Suppressor macrophage treated with lipopolysaccharide for 1 hour (primary cell): ENCODE measurements at places on chromosomes 13 and 19.

DNA sequence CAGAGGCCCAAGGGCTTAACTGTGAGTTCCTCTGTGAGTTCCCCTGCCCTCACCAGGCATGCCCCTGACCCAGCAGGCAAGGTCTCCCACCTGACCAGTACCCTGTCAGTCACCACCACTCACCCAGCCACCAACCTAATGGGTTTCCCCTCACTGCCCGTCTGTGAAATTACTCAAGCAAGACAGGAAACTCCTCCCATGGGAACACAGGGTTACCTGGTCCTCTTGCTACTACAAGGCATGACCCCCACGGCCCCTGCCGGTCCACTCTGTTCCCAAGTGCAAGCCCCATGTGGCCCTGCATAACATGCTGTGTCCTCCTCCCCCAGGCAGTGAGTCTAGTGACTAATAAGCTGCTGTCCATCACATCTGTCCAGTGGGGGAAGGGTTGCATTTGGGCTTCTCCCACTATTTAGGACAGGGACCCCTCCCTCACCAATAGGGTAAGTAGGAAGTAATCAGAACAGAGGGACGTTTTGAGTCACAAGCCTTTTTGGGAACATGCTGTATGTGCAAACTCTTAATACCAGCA lies 8.0 kb upstream of the DHRS12 start:
- DNase-seq, result peak; percentile 65

GRCh38 chr19:13691569-13692435 lies 72.5 kb upstream of the MRI1 start:
- DNase-seq, result no peak

DNA sequence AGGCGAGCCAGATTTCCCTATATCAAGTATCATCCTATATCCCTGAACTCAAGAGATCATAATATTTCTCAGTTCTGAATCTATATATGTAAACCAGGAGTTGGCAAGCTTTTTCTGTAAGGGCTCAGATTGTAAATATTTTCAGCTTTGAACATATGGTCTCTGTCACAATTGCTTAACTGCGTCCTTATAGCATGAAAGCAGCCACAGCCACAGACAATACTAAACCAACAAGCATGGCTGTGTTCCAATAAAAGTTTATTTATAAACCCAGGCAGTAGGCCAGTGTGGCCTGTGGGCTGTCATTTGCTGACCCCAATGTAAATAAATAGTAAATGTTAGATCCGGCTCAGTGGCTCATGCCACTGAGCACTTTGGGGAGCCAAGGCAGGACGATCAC lies 12.2 kb upstream of the MYH14 start:
- no peak for DNase-seq

DNA sequence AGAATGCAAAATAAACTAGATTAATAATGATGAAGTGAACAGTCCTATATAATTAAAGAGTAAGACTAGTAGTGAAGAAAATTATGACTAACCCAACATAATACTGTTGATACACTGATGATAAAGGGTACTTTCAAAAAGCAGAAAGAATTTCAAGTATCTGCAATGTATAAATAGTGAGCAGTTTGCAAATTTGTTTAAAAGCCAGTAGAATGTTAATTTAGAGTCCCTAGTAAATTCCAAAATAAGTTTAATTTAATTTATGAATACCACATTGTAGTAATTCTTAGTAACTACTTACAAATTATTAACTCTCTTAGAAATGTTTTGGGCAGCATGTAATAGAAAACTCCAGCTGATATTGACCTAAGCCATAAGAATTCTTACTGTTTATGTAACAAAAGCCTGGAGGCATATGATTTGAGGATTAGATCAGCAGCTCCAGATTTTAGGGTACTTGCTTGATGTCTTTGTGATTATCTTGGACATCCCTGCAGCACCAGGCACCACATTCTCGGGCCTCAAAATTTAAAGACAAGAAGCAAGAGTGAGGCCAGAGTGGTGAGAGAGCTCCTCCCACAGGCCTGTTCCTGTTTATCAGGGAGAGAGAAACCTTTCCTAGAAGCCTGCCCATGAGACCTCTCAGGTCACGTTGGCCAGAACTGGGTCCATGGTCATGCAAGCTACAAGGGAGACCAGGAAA lies 67.6 kb upstream of the TDRD3 start:
- peak; percentile 22 for DNase-seq

DNA sequence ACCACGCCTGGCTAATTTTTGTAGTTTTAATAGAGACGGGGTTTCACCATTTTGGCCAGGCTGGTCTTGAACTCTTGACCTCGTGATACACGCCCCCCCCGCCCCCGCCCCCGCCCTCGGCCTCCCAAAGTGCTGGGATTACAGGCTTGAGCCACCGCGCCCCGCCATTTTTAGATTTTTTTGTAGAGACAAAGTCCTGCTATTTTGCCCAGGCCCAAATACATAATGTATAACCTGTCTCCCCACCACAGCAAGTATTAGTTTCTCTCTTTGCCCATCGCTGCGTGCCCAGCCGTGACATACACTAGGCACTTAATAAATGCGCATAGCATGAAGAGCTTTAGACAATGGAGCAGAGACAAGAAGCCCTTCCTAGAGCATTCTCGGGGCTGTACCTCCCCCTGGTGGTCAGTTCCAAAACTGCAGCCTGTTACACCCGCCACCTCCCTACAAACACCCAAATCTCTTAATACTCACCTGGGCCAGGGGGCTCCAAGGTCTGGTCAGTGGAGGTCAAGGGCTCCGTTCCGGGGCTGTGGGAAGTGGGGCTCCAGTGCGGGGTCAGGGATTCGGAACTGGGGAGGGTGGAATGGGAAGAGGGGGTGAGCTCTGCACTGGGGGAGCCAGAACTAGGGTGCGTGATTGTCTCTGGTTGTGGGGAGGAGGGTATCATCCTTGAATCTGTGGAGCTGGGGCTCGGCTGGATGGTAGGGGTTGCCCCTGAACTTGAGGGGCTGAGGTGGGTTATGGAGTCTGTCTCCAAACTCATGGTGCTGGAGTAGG lies 22.5 kb downstream of the IQCN start:
- DNase-seq, result peak; percentile 83

GRCh38 chr13:47184321-47184720 lies 287.5 kb upstream of the HTR2A start:
- no peak for DNase-seq

DNA sequence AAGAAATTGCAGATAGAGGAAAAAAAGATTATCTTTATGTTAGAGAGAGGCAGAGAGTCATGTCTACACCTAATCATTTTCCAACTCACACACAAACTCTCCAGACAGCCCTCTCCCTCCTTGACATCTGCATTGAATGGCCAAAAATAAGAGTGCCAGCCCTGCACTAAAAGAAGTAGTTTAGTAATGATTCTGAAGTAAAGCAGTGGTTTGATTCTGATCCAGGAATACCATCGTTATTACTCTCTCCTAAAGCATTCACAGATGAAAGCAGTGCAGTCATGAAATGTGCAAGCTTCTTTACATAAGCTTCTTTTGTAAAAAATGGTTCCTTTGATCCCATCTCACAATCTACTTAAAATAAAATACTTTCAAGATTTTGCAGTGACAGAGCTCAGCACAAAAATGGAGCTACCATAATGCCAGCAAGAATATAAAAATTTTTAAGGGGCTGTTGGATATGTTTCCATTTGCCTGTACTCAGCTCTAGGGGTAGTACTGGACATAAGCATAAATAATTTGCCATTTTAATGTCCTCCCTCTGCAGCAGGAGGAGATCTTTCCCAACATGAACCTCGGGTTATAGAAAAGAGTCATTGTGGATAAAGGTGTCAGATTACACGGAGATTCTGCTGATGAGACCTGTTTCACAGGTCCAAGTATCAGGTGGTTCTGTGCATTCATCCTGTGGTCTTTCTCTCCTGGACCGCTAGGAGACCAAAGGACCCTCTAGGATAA lies 406.3 kb downstream of the DCT start:
- DNase-seq, result no peak

DNA sequence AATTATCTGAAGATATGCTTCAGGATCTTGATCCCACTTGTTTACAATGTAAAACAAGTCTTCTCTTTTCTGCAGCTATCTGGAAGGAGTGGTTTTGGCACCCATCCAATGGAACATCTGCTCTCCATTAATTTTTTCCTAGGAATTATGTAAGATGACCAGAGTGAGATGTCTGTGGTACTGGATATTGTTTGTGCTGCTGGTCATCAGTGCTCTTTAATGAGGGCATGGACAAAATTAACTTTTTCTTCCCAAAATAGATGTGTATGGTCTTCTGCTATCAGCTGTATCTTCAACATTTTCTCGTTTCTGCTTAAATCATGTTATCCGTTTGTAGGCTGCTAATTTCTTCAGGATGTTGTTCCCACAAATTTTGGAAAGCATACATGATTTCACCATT lies 415.4 kb upstream of the KLHL1 start:
- no peak for DNase-seq

DNA sequence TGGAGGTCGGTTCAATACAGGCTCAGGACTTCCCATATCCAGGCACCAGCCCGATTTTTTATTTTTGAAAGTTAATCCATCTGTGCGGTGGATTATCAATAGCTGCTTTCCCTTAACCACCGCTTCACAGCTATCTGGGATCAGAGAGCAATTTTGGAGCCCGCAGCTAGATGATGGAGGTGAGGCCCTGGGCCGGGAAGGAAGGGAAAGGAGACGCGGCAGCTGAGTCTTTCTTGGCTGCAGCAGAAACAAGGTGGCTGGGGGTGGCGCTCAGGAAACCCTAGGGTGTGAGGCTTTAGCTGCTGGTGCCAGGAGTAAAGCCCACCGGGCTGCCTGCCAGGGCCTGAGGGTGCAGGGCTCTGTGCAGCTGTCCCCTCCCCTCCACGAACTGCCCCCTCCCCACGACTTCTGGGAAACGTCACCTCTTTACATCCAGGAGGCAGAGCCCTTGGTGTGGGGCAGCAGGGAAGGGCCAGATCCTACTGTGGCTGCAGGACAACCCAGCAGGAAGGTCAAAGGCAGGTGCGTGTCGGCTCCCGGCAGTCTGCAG lies 307.0 kb downstream of the ZNF536 start:
- DNase-seq, result no peak

- peak; percentile 76 for DNase-seq
These were observed 1.9 kb downstream of the CDC42EP5 start for GRCh38 chr19:54470991-54471782.

DNA sequence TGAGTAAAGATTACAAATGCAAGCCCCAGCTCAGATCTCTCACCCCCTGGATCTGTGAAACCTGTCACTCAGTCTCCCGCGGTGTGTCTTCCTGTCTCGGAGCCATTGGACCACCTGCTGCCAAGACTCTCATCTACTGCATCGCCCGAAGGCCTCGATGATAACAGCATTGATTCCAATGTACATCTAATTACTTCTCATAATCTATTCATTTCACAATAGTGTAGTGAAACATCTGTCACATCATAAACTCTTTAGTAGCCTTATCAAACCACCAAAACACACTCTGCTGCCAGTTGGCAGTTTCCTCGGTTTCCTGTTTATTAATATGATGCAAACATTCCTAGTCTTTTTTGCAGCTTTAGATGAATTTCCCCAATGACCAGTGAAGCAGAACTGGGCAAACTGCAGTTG lies 220.3 kb downstream of the POU4F1 start:
- no peak for DNase-seq

DNA sequence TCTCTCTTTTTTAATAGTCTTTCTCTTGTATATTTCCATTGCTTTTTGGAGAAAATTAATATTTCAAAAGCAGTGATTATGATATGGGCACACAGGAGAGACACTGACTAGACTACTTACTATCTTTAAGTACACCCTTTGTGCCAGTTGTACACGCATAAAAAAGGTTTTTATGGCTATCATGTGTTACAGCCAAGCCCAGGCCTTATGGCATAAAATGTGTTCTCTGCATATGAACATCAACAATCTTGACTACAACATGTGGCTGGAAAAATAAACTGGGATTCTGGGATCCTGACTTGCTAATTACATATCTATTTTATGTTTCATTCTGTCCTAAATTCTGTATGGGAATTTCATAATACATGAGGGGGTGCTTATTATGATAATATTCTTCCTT lies 1401.8 kb downstream of the SLITRK5 start:
- DNase-seq, result no peak

DNA sequence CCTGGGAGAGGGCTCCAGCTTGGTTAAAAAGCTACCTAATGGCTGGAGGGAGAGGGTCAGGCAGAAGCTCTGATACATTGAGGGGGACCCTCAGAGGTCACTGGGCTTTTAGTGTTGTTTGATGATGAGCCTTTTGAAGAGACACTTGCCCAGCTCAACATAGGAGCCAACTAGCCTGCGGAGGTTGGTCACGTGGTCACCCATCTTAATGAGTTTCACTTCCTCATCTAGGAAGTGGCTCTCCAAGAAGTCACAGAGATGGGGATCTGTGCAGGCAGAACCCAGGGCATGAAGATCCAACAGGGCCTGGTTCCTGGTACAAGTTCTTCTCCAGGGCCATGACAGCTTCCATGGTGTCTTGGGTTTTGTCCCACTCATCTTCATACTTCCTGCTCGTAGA lies 33.4 kb downstream of the IPO5 start:
- DNase-seq, result peak; percentile 71

DNA sequence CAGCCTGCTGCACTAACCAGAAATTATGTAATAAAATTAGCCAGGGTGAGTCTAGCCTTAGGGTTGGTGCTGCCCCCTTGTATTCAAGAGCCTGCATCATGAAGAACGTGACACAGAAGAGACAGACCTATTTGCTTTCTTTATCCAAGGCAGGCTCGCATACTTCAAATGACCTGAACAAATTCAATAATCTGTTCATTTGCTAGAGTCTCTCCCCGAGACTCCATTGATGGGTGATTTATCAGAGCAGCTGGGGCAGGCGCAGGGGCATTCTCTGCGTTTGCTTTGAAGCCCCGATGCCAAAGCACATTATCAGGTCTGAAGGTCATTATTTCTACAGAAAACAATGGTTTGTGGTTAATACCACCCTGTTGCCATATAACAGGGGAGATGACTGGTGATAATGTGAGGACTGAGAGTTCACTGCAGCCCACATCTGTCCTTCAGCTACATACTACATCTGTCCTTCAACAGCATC lies 520.3 kb downstream of the DIAPH3 start:
- no peak for DNase-seq

GRCh38 chr13:41007744-41008128 lies 11.4 kb downstream of the ELF1 start:
- peak; percentile 42 for DNase-seq

DNA sequence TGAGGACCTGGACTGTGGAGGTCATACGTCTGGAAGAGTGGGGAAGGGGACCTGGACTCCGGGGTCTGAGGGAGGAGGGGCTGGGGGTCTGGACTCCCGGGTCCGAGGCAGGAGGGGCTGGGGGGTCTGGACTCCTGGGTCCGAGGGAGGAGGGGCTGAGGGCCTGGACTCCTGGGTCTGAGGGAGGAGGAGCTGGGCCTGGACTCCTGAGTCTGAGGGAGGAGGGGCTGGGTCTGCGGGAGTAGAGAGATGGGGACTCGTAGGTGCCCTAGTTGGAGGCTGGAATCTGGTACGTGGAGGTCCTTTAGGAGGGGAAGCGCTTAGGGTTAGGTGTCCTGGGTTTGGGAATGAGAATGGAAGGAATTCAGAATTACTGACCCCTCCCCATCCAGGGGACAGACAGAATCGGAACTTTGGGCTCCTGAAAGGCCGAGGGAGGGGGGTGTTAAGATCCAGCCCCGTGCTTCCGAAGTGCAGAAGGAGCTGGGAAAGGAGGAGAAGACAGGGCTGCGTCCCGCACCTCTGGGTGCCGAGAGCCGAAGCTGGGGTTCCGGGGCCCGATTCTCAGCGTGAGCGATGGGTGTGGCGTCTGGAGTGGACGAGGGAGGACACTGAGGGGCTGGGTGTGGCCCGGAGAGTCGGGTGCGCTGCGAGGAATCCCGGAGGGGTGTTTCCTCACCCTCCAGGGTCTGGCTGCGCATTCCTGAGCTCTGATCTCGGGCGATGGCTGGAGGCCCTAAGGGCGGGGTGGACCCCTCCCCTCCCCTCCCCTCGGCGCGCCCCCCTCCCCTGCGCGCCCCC lies 608 bp downstream of the MYADM start:
- peak; percentile 83 for DNase-seq
